ENCODE measurements at places on chromosomes 5 and 9.

DNA sequence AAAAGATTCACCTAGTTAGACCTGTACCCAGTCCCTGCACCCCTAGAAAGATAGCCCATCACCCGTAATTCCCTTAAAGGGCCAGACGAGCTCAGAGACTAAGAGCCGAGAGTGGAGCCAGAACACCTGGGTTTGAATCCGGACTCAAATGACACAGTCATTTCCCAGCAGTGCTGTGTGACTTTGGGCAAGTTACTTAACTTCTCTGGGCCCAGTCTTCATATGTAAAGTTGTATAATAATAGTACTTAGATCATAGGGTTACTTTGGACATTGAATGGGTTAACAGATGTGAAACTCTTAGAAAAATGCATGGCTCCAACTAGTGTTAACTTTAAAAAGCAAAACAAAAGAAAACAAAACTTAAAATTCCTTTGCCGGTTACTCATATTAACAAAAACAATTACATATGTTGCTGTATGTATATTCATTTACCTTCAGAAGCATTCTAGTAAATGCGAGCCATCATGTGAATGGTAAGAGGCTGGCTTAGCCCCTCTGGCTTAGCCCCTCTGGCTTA is 40.4 kb upstream of the RASGRF2 start:
- DNase-seq: no peak

GRCh38 chr9:129250786-129251185 is 72.7 kb upstream of the IER5L start:
- no peak for DNase-seq

- DNase-seq: no peak
Measured at GRCh38 chr5:143678148-143678905, 133.6 kb upstream of the HMHB1 start.

GRCh38 chr9:29575219-29575618 is 2001.9 kb upstream of the C9orf72 start:
- no peak for DNase-seq

DNA sequence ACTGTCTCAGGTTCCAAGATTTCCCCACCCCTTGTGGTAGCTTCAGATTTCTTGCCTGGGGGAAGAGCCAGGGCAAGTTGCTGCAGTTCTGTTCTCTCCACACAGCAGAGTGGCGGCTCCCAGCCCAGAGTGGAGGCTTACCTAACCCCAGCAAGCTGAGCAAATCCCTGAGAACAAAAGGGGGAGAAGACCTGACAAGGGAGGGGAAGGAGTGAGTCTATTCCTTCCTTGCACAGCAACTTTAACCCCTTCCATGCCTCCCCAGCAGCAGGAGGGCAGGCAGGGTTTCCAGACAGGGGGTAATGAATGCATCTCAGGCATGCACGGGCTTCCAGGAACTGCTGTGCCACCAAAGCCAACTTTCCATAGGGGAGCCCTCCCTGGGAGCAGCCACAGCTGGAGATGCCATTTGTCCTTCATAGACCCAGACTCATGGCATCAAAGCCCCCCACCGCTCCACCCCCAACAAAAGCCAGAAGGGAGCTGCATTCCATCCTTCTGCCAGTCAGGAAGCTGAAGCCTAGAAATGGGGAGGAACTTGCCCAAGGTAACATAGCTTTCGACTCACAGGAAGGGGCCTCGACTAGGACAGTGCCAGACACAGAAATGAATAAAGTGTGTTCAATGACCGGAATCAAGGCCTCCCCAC is 28.8 kb upstream of the FAT2 start:
- no peak for DNase-seq

- peak; percentile 61 for DNase-seq
Measured at GRCh38 chr5:531101-531748, 7.0 kb upstream of the SLC9A3 start.

GRCh38 chr9:132531710-132532570 is 50.5 kb upstream of the BARHL1 start:
- no peak for DNase-seq

GRCh38 chr9:94985649-94986048 is 259.1 kb downstream of the AOPEP start:
- no peak for DNase-seq

DNA sequence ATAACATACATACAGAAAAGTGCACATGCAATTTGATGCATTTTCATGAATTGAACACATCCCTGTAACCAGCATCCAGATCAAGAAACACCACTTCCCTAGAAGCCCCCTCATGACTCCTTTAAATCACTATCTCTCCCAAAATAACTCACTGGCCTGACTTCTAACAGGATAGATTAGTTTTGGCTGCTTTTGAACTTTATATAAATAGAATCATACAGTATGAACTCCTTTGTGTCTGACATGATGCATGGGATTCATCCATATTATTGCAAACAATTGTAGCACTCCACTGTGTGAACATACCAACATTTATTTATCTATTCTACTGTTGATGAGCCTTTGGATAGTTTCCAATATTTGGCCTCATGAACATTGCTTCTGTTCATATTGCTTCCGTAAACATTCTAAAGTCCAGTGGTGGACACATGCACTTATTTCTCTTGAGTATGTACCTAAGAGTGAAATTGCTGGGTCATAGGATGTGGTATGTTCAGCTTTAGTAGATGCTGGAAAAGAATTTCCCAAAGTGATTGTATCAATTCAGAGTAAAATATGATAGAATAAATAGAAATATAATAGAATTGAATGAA is 148.7 kb upstream of the GDNF start:
- DNase-seq: no peak

DNA sequence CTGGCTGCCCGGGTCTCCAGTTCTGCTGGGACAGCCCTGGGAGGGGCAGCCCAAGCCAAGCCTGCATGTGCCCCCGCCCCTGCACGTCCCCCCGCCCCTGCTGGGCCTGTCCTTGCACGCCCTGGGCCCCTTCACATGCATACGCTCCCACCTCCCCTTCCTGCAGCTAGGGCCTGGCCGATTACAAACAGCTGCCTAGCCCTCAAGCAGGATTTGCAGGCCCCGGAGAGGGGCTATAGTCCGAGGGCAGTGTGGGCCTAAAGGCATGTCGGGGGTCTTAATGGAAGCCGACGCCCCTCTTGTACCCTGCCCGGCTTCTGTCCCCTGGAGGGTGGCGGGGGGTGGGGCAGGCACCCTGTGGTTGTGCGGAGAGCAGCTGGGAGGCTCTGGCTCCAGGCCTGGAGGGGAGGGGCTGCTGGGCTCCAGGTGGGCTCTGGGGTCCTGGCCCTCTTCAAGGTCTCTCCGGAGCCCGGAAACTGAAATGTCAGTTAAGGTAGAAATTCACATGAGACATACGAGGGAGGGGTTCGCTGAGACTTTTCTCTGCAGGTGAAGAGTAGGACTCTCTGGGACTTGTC is 16.9 kb downstream of the COL5A1 start:
- no peak for DNase-seq

DNA sequence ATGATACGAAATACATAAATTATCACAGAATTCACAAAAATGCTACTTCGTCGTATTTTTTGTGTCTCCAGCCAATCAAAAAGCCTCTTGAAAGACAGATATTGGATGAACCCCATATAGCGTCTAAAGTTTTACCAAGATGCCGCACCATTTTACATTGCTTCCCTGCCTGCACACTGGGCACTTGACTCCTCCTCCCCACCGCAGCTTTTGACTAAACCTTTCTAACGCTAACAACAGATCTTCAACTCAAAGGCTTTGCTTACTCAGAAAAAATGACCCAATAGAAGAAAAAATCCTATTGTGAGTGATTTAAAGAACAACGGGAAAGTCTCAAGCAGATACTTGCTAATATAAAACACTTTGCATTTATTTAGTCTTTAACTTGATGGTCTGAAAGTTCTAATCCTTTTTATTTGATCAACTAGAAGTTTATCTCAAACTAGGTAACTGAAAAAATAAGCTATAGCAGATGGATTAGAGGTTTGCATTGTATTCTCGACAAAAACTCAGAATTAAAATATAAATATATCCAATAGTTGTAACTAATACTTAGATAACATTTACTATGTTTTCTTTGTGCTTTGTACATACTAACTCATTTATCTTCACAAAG is 609.1 kb upstream of the DMAC1 start:
- no peak for DNase-seq

GRCh38 chr5:103927739-103928138 is 365.1 kb upstream of the NUDT12 start:
- no peak for DNase-seq

DNA sequence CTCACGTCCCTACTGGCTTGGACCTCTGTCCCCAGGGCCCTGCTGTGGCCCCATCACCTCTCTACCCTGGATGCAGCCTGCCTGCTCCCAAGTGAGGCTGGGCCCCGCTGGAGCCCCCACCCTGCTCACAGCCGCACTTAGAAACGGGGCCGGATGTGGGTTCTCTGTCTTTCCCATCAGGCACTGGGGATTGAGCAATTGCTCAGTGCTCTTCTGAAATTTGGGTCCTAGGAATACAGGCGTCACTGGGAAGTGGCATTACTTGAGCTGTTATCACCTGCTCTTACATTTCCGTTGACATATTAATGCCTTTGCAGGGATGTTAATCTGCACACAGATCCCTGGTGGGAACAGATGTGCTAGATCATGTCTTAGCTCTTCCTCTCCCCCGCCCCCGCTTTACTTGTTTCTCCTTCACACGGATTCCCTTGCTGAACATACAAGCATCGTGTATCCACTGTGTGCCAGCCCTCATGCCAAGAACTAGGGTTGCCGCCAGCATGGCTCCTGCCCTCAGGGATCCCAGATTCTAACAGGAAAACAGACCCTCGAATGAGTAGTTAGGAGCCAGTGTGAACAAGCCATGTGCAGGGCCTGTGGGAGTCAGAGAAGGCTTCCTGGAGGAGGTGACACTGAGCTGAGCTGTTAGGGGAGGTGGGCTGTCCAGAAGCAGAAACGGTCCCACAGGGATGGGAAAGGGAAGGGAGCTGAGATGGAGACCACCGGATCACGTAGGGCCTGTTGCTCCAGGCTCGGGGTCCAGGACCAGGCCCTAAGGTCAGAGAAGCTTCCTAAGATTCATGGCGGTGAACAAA is 65.1 kb downstream of the NEK6 start:
- no peak for DNase-seq
